ENCODE measurements at places on chromosomes 12 and 14.

- DNase-seq, result no peak
- no peak overlapping the region for H3K4me3 ChIP-seq
- no peaks in the 10 kb centered on the region for H3K36me3 ChIP-seq
- peaks cover 32% of the 10 kb centered on the region for H3K27me3 ChIP-seq
These were observed 143.1 kb downstream of the PRIMA1 start for GRCh38 chr14:93645200-93645599.

GRCh38 chr14:19800282-19801117 is 3.1 kb upstream of the OR4N2 start:
- H3K27me3 ChIP-seq, result no peaks in the 10 kb centered on the region
- no peak overlapping the region for H3K4me3 ChIP-seq
- no peak overlapping the region for H3K27ac ChIP-seq
- no peaks in the 10 kb centered on the region for H3K36me3 ChIP-seq

DNA sequence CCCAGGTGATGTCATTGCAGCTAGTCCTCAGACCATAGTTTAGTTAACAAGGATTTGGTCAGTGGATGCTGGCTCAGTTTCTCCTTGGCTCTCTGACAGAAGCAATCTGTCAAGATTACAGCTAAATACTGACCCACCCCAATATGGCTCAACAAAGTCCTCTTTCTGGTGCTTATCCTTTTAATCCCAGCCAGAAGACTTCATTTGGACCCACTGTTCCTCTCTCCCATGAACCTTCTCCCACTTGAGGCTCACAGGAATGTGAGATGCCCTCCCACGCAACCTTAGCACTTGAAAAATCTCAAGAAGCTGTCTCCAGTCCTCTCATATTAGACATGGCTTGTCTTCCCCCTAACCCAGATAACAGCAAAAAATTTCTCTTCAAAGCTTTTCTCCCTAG is 47.7 kb downstream of the C12orf50 start:
- H3K36me3 ChIP-seq, result no peaks in the 10 kb centered on the region
- no peak for DNase-seq
- no peaks in the 10 kb centered on the region for H3K4me1 ChIP-seq
- H3K27ac ChIP-seq, result no peak overlapping the region
- H3K27me3 ChIP-seq, result peaks cover 6% of the 10 kb centered on the region

DNA sequence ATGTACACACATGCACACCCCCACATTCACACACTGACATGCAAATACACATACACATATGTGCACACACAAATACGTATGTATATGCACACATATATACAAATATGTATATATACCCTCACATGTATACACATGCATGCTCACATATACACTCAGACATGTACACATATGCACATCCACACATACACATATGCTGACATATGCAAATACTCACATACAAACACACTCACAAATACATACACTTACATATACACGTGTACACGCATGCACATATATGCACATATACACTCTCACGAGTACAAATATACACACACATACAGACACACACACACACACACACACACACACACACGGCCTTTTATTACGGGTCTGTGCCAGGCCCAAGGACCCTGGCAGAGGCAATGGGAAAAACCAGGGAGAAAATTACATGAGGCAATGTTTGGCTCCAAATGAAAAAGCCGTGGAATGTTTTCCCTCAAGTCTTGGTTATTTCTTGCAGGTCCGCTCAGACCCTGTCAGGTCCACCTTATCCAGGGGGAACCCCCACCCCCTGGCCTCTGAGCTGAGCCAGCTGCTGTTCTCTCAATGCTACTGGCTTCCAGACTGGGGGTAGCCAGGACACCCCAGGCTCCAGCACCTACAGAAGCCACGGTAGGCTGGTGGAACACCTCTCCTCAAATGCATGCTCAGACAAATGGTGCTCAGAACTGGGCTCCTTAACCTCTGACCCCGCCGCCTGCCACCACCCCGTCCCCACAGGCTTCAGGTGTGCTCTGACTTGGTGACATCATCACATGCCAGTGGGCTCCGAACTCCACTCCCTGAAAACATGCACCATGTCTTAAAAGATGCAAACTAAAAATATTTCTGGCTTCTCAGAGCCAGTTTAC is 54.7 kb downstream of the BCL11B start:
- no peak for DNase-seq
- H3K27me3 ChIP-seq, result no peaks in the 10 kb centered on the region
- peaks cover 91% of the 10 kb centered on the region for H3K4me1 ChIP-seq
- H3K36me3 ChIP-seq, result peaks cover 37% of the 10 kb centered on the region
- peak overlapping the region; percentile 71 for H3K4me3 ChIP-seq

DNA sequence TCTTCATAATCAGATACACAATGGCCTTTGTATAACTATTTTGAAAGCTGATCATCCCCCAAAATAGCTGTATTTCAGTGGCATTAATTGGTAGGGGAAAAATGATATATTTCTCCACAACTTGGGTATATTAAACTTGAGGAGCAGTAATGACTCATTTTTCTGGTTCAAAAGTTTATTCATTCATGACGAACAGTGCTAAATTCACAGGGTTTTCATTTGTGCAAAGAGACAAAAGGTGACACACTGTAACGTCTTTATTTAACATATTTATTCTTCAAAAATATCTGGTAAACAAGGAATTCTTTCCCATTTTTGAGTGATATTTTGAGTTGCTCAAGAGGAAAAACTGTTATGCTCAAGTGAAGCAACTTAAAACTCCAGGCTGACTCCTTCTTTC is 415.5 kb upstream of the SOX5 start:
- H3K36me3 ChIP-seq, result no peaks in the 10 kb centered on the region
- no peaks in the 10 kb centered on the region for H3K27me3 ChIP-seq
- no peak for DNase-seq
- H3K27ac ChIP-seq, result no peak overlapping the region
- H3K4me3 ChIP-seq, result no peak overlapping the region

- H3K4me3 ChIP-seq, result no peak overlapping the region
- no peaks in the 10 kb centered on the region for H3K36me3 ChIP-seq
- no peak for DNase-seq
- H3K4me1 ChIP-seq, result peaks cover 30% of the 10 kb centered on the region
These were observed 426.7 kb downstream of the RAD51B start for GRCh38 chr14:68246074-68246785.

GRCh38 chr12:21819678-21820077 is 45.2 kb upstream of the KCNJ8 start:
- no peaks in the 10 kb centered on the region for H3K36me3 ChIP-seq
- no peak for DNase-seq
- H3K4me1 ChIP-seq, result no peaks in the 10 kb centered on the region
- H3K27me3 ChIP-seq, result peaks cover 5% of the 10 kb centered on the region
- no peak overlapping the region for H3K4me3 ChIP-seq

DNA sequence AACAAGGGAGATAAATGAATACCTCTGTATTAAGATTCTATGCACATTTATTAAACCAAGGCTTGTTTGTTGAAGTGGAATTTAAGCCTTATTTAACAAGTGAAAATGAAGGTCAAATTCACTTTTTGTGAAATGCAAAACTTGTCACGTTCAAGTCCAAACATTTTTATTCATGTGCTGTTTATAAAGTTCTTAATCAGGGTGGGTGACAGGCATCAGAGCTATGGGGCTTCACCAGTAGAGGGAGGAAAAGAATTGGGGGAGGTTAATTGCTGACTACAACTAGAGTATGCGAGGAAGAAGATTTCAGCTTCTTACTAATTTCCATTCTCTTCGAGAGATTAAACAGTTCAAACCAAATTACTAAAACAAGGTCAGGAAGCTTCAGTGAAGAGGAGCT is 9.7 kb downstream of the MOK start:
- no peaks in the 10 kb centered on the region for H3K36me3 ChIP-seq
- no peaks in the 10 kb centered on the region for H3K27me3 ChIP-seq
- DNase-seq, result no peak

DNA sequence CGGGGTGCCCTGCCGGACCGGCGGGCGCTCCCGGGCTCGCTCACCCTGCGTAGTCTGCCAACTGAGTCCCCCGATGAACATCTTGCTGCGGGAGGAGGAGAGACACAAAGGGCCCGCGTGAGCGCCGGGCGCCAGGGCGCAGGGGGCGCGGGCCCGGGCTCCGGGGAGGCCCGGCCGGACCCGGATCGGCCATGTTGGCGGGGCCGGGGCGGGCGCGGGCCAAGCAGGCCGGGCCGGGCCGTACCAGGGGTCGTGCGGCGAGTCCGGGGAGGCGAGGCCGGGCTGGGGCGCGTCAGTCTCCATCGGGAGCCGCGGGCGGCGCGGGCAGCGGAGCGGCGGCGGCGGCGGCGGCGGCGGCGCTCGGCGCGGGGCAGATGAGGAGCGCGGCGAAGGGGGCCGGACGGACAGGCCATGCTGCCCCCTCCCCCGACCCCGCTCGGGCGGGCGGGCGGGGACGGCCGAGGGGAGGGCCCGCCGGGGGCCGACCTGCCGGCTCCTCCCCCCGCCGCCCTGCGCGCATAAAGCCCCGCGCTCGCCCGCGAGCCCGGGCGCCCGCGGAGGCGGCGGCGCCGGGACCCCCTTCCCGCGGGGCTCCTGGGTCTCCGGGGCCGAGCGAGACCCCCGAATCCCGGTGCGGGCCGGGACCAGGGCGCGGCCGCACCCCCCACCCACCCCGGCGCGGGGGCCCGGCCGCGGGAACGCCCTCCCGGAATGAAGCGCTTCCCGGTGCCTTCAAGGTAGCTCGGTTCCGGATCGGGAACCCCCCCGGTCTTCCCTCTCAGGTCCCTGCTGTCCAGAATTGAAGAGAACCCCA is at the start of gene MSI1:
MSI1 (minus strand) TSS at position 376 of the 814 bp plus-strand sequence; CDS start at position 303, 73 bp downstream.
- H3K27me3 ChIP-seq, result peaks cover 67% of the 10 kb centered on the region
- no peak for DNase-seq
- H3K27ac ChIP-seq, result no peak within 1 kb of the TSS
- H3K4me1 ChIP-seq, result peaks cover 15% of the 10 kb centered on the region
- peak within 1 kb of the TSS; percentile 66 for H3K4me3 ChIP-seq

DNA sequence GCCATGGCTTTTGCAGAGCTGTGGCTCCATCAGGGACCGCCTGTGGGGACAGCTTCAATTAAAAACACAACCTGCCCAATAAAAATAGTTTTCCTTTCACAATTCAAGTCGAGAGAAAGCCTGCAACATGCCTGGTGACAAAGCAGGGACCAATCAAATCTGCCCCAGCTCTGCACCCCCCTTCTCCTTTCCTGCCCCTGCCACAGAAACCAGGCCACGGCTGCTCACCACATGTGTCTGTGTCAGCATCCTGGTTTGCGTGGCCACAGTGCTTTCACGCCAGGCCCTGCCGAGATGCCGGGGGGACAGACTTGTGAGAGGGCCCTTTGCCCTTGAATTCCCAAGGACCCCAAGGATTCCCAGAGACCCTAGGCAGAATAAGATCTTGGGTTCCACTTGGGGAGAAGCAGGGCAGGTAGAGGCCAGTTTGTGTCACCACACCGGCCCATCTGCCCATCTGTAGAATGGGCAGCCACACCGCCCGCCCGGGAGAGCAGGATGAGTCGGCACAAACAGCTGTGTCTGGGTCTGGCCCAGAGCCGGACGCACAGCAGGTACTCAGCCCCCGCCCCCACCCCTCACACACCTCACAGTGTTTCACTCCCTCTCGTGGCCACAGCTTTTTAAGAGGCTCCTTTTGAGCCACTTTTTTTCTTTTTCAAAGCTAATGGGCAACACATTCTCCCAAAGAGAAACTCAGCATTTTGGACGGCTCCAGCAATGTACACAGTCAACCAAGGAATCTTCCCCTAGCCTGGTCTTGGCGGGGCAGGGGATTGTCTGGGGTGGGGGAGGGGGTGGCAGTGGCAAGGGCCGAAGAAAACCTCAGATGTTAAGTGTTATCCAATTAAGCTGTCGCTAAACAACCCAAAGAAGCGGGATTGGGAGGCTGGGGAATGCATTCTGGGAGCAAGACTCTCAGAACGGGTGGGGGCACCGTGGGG is 41.5 kb downstream of the BCL11B start:
- peak overlapping the region; percentile 97 for H3K27ac ChIP-seq
- H3K4me3 ChIP-seq, result peak overlapping the region; percentile 73
- peaks cover 62% of the 10 kb centered on the region for H3K36me3 ChIP-seq
- DNase-seq, result peak; percentile 93
- H3K4me1 ChIP-seq, result peaks cover 95% of the 10 kb centered on the region

- DNase-seq, result no peak
- H3K36me3 ChIP-seq, result peaks cover 6% of the 10 kb centered on the region
- H3K4me1 ChIP-seq, result no peaks in the 10 kb centered on the region
- no peaks in the 10 kb centered on the region for H3K27me3 ChIP-seq
These were observed 50.6 kb downstream of the EP400 start for GRCh38 chr12:132000286-132000872.

GRCh38 chr12:52225752-52226151 is 7.3 kb upstream of the KRT7 start:
- no peak overlapping the region for H3K4me3 ChIP-seq
- H3K36me3 ChIP-seq, result no peaks in the 10 kb centered on the region
- peaks cover 25% of the 10 kb centered on the region for H3K27me3 ChIP-seq

DNA sequence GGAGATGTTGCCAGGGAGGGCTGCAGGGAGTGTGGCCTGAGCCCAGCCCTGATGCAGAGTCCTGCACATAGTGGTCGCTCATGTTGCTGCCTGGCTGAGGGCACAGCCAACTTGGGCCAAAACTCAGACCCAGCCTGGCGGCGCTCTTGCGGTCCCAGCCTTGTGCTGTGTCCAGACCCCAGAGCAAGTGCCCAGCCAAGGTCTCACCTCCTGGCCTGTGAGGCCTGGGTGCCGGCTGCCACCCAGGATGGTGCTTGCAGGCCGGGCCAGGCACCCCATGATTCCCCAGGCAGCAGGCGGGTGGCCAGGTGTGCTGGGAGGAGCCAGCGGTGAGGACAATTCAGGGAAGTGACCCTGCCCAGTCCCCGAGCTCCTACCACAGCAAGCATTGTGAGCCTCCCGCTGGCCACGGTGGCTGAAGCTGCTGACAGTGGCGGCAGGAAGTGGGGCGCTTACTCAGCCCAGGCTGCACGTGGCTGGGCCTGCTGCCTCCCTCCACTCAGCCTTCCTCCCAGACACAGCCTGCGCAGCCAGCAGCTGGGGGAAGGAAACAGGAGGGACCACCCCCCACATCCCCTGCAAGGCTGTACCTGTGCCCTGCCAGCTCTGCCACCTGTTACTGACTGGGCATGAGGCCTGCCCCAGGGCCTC is 17.7 kb upstream of the PGF start:
- no peaks in the 10 kb centered on the region for H3K36me3 ChIP-seq
- H3K27ac ChIP-seq, result no peak overlapping the region
- peak; percentile 51 for DNase-seq
- peaks cover 1% of the 10 kb centered on the region for H3K4me1 ChIP-seq
- H3K4me3 ChIP-seq, result no peak overlapping the region

GRCh38 chr12:48279101-48279500 is 71.6 kb downstream of the ZNF641 start:
- peaks cover 4% of the 10 kb centered on the region for H3K36me3 ChIP-seq
- peaks cover 2% of the 10 kb centered on the region for H3K27me3 ChIP-seq
- H3K4me1 ChIP-seq, result no peaks in the 10 kb centered on the region
- no peak for DNase-seq

- H3K27ac ChIP-seq, result no peak overlapping the region
- no peak overlapping the region for H3K4me3 ChIP-seq
- H3K4me1 ChIP-seq, result peaks cover 13% of the 10 kb centered on the region
- no peaks in the 10 kb centered on the region for H3K36me3 ChIP-seq
These were observed 91.4 kb downstream of the SETD3 start for GRCh38 chr14:99389174-99389826.

DNA sequence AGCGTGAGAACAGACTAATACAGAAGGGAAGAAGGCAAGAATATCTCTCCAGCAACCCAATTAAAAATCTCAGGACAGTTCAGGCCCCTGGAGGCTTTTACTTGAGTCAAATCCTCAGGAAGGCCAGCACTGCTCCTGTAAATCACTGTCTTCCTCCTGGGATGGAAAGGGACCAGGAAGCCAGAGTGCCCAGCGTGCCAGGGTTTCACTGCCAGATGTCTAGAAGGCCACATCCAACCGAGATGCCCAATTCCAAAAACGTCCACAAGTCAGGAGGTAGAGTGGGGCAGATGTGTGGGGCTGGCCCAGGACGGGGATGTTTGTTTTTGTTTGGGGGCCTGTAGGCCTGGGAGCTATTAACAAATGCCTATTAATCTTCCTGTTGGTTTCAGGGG is 332.0 kb downstream of the MED13L start:
- H3K27ac ChIP-seq, result no peak overlapping the region
- H3K27me3 ChIP-seq, result no peaks in the 10 kb centered on the region
- no peak overlapping the region for H3K4me3 ChIP-seq
- no peaks in the 10 kb centered on the region for H3K4me1 ChIP-seq
- DNase-seq, result no peak

Data from activated naive CD4-positive, alpha-beta T cell treated with anti-CD3 and anti-CD28 coated beads for 36 hours (primary cell).